ENCODE measurements at places on chromosomes 6 and 20.

DNA sequence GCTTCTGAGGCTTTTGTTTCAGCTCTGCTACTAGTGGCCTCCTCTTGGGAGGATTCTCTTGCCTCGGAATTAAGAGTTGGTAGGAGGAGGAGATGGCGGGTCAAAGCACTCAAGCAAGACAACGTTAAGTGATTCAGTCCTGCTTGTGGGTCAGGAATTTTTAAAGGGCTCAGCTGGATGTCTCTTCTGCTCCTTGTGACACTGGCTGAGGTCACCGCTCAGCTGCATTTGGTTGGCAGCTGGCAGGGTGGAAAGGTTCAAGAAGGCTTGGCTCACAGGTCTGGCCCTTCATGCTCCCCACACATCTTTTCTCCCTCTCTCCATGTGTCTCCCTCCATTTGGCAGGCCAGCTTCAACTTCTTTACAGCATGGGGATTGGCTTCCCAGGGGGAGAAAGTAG, 641.4 kb downstream of the KIF16B start:
- DNase-seq, result no peak

DNA sequence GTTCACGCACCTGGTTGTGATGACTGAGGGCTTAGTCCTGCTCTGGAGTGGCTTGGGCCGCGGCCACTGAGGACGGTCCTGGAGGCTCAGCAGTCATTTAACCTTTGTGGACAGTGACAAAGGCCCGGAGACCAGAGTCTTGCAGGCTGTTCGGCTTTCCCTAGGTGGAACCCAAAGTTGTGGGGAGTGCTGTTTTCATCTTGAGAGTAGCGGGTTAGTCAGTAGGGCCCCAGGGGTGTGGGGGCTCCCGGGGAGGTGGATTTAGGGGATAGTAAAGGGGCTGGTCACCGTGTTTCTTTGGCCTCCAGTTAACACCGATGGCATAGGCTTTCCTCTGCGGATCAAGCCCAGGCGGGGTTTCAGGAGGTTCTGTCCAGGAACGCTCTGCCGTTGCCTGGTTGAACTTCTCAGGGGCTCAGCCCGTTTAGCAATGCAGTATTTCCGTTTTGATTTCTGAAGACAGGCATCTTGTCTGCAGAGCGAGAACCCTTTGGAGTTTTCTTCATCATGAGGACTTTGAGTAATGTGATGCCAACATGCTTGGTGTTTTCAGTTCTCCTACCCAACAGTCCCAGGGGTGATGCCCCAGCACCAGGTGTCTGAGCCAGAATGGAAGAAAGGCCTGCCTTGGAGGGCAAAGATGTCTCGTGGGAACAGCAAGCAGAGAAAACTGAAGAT, 31.8 kb downstream of the ZNF831 start:
- no peak for DNase-seq

GRCh38 chr6:70166088-70166958, 136.6 kb downstream of the COL9A1 start:
- DNase-seq, result peak; percentile 44

GRCh38 chr6:157478926-157479325, 97.9 kb downstream of the ZDHHC14 start:
- no peak for DNase-seq

- DNase-seq, result no peak
These were observed 13.0 kb downstream of the TPBG start for GRCh38 chr6:82376636-82377035.

DNA sequence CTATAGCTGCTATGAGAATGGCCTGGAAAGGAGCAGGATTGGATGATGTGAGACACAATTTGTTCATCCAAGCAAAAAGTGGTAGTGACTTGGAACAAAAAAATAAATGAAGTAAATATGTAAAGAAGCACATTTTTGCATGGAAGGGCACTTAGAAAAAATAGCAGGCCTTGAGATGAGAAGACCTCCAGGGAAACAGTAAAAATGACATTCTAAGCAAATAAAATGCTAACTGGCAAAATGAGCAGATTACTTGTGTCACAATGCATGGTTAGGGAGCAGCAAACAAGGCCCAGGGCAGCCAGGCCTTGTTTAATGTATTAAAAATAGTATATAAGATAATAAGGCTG, 19.8 kb upstream of the COX7A2 start:
- DNase-seq, result no peak

- no peak for DNase-seq
These were observed 65.2 kb downstream of the EDN1 start for GRCh38 chr6:12355354-12355753.

GRCh38 chr20:15930311-15931305, 642.6 kb downstream of the KIF16B start:
- no peak for DNase-seq

DNA sequence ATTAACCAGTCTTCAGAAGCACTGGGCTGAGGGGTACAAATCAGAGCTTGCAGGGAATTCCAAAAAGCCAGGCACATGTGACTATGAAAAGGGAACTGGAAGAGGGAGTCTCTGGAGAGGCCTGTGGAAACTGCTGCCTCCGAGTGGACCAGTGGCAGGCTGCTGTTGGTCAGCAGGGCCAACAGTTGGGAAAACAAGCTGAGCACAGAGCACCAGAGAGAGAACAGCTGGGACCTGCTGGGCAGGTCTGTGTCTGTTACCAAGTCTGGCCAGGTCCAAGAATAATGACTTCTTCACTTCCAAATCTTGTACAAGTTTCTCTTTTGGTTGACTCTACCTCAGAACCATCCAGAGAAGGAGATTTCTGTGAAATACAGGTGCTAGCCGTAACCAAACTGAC, 81.4 kb downstream of the LIN28B start:
- no peak for DNase-seq

- no peak for DNase-seq
These were observed 10.6 kb downstream of the MYLK2 start for GRCh38 chr20:31829731-31830130.

- DNase-seq, result no peak
These were observed 104.5 kb upstream of the ADGRF1 start for GRCh38 chr6:47146431-47147174.

DNA sequence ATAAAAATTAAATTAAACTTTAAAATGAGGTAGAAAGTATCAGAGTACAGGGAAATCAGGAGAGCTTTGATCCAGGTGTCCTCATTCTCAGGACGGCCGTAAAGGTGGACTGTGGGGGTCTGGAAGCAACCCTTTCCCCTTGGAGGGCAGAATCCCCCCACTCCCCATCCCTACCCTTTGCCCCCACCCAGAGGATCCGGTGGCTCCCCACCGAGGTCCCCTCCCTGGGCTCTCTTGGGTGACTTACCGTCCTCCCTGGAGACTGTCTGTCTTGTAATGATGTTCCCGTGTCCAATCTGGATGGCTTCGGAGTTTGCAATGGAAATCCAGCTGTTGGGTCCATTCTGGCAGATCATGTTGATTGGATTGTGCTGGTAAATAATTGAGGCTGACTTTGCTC, 7.3 kb downstream of the ZBP1 start:
- no peak for DNase-seq

DNA sequence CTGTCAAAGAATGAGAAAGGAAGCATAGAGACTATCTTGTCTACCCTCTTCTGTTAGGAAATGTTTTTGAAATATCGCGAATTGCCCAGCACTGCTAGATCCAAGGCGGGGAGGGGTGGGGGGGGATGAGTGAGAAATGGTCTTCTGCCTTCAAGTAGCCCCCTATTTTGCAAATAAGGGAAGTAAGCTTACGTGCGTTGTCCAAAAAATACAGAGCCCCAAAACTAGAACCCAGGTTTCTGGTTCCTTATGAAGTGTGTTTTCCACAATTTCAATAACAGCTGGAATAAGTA, 923 bp upstream of the ILRUN start:
- DNase-seq, result no peak

GRCh38 chr20:15760001-15760621, 813.1 kb downstream of the KIF16B start:
- DNase-seq, result no peak

- DNase-seq, result no peak
These were observed 25.3 kb downstream of the MOCS1 start for GRCh38 chr6:39908838-39909583.

GRCh38 chr6:124055963-124056362, 252.3 kb downstream of the NKAIN2 start:
- DNase-seq, result no peak

GRCh38 chr6:143734641-143735063, 56.9 kb downstream of the PHACTR2 start:
- no peak for DNase-seq

DNA sequence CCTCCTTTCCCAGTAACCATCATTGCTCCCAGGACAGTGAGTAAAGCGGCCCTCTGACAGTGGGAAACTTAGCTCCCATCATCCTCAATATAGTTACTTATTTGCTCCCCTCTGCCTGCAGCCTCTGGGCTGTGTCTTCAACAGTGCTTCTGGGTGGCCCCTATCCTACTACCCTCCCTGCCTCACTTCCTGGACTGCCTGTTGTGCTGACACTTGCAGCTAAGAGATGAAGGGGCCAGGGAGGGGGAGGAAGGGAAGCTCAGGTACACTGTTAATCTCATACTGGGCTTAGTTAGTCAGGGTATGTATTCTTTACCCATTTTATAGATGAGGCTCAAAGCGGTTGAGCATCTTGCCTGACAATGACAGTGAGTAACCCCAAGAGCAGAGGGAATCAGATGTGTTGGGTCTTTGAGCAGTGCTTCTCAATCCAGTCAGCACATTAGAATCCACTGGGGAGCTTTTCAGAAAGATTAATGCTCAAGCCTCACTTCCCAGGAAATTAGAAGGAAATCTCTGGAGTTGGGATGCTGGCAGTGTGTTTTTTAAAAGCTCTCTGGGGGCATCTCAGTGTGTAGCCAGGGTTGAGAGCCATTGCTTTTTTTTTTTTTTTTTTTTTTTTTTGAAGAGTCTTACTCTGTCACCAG, 27.1 kb upstream of the KCNK5 start:
- DNase-seq, result no peak

DNA sequence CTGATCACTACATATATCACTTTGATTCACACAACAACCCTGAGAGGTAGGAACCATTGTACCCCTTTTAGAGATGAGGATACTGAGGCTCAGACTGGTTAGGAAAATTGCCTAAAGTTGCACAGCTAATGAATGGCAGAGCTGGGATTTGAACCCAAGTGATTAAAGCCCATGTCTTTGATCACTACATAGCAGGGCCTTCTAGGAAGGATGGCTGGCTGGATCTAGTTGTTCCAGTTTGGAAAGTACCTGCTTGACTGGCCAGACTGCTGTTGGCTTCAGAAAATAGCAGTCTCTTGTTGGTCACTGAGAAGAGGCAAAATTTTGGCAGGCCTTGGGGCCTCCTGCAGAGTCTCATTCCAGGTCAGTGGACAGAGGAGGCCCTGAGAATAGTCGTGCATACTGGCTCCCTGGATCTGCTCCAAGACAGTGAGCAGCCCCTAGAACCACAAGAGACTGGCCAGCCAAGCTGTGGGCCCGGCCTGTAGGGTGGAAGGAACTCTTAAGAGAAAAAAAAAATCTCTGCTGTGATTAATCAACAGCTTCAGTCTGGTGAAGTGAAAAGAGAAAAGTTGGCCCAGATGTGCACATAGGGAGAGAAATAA, 17.5 kb downstream of the PPARD start:
- peak; percentile 98 for DNase-seq

DNA sequence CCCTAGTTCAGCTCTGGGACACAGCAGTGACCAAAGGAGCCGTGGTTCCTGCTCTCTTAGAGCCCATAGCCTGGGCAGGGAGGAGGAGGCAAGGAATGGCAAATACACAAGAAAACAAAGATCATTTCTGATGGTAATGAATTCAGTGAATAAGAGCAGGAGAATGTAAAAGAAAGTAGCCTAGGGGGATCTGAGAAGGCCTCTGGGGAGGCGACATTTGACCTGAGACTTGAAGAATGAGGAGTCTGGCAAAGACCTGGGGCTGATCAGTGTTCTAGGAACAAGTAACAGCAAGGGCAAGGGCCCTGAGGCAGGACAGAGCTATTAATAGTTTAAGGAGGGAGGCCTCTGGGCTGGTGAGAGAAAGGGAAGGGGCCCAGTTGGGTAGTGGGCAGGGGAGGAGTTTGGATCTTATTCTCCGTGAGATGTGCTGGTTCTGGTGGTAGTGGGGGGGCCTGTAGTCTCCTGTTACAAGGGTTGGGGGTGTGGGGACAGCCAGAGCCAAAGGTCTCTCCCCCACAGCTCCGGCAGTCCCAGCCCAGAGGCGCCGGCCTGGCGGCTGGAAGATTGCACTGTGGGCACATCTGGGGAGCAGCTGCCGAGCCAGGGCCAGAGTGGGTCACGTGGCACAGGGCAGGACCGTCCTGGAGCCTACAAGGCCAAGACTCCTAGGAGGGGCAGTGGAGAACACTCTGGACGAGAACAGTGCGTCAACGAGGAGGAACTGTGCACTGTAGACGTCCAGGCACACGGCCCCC, 9.3 kb upstream of the ID1 start:
- DNase-seq, result peak; percentile 99

DNA sequence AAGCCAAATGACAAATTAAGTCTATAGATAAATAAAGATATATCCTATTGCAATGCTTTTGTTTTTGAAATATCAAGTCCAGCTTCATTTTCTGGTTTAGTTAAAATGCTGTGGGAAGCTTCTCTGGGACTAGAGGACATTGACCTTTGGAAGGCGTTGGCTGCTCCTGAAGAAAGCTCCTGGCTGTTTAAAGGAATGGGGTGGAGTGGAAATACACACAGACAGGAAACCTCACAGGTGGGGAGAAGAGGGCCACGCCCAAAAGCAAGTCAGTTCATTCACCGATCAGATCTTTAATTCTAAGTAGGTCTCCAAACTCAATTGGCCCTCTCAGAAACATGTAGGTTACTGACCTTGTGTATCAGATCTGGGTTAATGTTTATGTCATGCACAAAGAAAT, 59.6 kb downstream of the SPTLC3 start:
- DNase-seq, result no peak

- no peak for DNase-seq
These were observed 18.7 kb downstream of the RAB5IF start for GRCh38 chr20:36624068-36624943.

GRCh38 chr20:54668271-54669039, 193.1 kb downstream of the DOK5 start:
- no peak for DNase-seq

DNA sequence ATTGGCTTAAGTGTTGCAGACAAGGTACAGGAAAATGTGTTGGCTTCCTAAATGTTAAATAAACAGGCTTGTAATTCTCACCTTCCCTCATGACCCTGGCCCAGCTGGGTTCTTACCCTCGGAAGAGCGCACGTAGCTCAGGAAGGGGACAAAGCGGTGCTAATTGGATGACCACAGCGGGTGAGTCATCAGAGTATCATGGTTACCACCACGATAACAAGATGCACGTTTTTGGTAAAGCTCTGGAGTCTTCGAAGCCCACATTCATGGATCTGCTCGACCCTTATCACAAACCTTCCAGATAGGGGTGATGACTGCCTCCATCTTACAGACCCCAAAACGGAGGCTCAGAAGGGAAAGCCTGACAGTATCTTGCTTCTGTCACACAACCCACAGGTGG, 32.8 kb downstream of the APCDD1L start:
- DNase-seq, result no peak

DNA sequence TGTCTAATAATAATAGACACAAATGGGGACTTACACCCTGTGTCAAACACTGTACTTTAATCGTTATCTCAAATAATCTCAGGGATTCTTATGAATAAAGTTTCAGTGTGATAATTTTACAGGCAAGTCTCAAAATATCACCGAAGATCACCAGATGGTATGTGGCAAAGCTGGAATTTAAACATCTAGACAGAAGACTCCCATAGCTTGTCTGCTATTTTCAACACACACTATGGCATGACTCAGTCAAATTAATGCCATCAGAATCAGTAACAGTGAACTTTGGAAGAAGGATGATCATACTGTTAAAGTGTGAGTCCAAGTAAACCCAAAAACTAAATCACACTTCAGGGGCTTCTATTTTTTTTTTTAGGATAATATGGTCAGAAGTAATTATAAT, 867.6 kb upstream of the FLRT3 start:
- DNase-seq, result no peak

Measured in MG63 (cell line).